ENCODE measurements at places on chromosomes 3 and 15.

DNA sequence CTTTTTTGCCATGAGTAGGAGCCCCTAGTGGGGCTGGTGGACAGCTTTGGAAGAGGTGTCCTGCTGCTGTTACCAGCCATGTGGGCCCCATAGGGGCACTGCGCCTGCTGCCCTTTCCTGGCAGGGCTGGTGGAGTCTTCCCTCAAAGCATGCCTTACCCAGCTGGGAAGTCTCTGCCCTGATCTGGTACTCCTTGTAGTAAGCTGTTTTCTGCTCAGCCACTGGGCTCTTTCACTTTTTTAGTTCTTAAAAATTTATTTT, 26.2 kb downstream of the HMCES start:
- no peak for DNase-seq

DNA sequence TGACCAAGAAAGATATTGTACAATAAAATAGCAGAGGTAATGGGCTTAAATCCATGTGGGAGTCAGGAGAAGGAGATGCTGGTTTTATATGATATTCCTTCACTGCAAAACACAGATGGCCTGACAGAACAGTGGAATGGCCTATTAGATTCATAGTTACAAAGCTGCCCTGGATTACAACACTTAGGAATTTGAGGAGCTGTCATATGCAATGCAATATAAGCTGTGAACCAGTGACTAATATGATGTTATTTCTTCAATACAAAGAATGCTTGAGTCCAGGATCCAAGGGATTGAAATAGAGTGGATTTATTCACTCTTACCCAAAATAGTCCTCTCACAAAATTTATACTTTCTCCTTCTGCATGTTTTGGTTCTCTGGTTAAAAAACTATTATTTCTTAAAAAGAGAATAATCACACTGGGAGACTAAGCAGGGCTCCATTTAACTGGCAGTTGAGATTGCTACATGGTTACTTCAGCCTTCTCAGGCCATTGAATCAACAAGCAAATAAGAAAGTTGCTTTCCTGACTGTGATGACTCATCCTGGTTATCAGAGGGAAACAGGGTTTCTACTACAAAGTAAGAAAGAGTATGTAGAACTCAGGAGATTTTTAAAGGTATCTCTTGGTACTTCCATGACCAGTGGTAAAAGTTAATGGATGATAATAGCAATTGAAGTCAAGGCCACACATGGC, 79.8 kb upstream of the ZPLD1 start:
- peak; percentile 74 for DNase-seq

DNA sequence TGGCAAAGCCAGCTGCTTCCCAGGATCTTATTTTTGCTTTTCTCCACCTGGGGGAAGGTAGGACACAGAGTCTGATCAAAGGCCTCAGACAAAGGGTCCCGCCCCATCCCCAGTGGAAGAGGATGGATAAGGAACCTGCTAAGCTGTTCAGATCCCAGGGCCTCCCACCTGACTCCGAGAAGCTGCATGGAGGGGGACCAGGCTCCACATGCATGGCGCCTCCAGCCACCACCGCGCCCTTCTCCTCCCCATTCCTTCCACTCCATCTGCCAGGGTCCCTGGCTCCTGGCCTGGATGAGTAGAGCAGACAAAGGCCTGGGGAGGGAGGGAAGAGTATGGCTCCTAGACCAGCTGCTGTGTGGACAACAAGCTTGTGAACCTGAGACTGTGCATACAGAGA, 20.0 kb upstream of the CRABP1 start:
- DNase-seq = no peak

GRCh38 chr3:81938681-81939080, 177.2 kb upstream of the GBE1 start:
- no peak for DNase-seq

DNA sequence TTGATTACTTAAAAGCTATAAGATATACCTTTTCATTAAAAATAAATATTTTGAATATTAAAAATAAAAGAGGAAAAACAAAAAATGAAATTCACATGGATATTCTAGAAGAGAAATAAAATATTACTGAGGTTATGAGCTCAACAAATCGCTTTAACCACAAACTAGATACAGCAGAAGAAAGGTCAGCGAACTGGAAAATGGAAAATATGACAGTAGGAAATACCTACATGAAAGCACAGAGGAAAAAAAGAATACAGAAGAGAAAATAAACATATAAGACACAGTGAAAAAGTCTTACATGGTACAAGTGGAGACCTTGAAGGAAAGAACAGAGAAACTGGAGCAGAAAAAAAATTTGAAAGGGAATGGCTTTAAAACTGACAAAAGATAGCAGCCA, 33.2 kb downstream of the SCAPER start:
- DNase-seq = no peak

GRCh38 chr3:139132976-139133375, 88.3 kb upstream of the PRR23C start:
- DNase-seq = no peak

DNA sequence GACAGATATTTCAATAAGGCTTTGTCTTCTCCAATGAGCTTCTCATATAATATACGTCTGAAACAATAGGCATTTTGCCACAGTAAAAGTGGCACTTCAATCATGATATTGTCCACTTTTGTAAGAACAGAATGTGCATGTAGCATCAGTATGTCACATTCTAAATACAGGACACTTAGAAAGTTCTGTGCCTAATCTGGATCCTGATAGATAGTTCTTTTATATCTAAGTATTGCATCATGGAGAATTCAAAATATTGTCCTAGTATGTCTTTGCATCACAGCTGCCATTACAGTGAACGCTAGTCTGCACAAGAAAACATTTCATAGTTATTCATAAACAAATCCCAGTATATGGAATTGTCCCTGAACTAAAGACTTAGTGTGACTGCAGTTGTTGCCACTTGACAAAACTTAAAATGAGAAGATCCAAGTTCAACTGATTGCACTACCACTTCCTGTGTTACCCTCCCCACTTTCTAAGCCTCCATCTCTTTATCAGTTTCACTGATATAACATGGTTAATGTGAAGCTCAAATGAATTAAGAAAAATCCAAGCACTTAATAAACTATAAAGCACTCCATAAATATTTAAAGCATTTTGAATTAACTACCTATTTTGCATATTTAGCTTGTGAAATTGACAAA, 19.6 kb downstream of the LRRFIP2 start:
- DNase-seq = no peak

DNA sequence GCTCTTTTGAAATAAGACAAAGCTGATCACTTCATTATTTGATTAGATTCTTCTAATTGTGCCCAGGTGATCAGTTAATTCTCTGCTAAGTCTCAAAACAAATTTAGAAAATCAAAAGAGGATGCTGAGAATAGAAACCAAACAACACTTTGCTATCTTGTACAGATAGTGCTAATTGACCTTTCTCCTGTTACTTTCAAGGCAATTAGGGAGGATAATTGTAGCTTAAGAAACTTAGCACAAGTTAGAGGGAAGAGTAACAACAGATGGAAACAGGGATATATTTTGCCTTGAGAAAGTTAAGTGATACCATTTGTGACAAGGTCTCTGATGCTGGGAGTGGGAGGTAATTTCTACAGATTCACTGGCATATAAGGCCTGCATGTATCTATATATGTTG, 344.8 kb upstream of the GRM7 start:
- DNase-seq = no peak

Measured in fibroblast of lung (primary cell).